ENCODE measurements at places on chromosomes 13 and 19. TPM values are rescaled to one million over a fixed set of nuclear protein-coding genes. Genes with fewer than 3 reads are reported as not detected.

GRCh38 chr13:20049558-20050473, 91.3 kb downstream of the ZMYM2 start:
- DNase-seq, result no peak

GRCh38 chr19:47713046-47714021, at the start of gene EHD2:
TSS of gene EHD2 (plus strand) at chr19:47713422. CDS start at chr19:47716613, 3,191 bp downstream.
- peak; percentile 64 for DNase-seq

GRCh38 chr13:26020891-26021290, 30.9 kb downstream of the SHISA2 start:
- DNase-seq, result no peak

DNA sequence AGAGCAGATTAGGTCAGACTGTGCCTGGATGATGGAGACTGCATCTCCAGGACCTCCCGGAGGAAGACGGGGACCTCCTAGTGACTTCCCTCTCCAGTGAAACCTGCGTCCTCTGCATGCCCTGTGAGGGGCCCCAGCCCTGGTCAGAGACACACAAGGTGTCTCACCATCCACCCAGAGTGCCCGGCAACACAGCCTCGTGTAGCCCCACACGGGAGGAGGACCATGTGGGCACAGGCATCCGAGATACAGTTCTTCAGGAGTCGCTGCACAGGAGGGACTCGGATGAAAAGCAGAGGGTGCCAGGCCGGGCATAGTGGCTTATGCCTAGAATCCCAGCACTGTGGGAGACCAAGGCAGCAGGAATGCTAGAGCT, 64.8 kb downstream of the PEPD start:
- no peak for DNase-seq

GRCh38 chr13:61179741-61180140, 235.9 kb downstream of the PCDH20 start:
- no peak for DNase-seq

GRCh38 chr13:91574766-91575165, 176.3 kb downstream of the GPC5 start:
- no peak for DNase-seq

- DNase-seq, result no peak
Measured at GRCh38 chr13:28741084-28741491, 22.3 kb upstream of the SLC46A3 start.

DNA sequence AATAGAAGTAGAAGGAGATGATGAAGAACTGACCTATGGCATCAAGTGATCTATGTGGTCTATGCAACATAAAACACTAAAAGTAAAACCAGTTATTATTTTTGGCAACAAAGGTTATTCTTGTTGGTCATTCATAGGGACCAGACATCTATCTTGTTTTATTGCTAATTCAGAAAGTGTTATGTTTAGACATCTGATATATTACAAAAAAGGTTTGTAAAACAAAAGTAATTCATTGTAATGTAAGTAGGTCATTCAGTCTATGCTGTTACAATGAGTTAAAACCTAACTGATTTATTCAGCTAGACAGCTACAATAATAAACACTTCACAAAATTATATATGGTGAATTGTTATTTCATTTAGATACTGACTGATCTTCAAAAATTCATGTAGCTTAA, 461.9 kb downstream of the PCDH17 start:
- no peak for DNase-seq

The DNAJC15 gene
- total RNA-seq, result 17.4 TPM

The ZNF223 gene
- 0.73 TPM for total RNA-seq

The S1PR5 gene
- total RNA-seq, result 0.12 TPM

All from activated CD4-positive, alpha-beta memory T cell treated with anti-CD3 and anti-CD28 coated beads for 36 hours (primary cell).